Fibroblast of skin of left biceps (primary cell): ENCODE measurements at places on chromosomes 7 and 10.

DNA sequence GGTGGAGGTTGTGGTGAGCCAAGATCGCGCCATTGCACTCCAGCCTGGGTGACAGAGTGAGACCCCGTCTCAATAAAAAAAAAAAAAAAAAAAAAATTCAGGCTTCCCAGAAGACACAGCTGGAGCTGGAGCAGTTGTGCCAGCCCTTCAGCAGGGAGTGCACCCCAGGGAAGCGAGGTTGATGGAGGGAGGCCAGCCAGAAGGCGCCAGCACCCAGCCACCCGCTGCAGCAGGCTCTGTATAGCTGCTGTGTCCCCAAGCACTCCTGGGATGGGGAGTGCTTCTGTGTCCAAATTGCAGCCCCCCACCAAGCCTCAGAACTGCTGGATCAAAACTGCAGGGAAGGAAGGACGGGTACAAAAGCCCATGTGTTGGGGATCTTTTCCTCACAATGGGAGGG, 47.8 kb downstream of the COBL start:
- no peak for DNase-seq

- DNase-seq: no peak
These were observed 34.0 kb downstream of the DLD start for GRCh38 chr7:107924841-107925504.

GRCh38 chr10:48791267-48791928, 106.7 kb downstream of the WDFY4 start:
- no peak for DNase-seq

DNA sequence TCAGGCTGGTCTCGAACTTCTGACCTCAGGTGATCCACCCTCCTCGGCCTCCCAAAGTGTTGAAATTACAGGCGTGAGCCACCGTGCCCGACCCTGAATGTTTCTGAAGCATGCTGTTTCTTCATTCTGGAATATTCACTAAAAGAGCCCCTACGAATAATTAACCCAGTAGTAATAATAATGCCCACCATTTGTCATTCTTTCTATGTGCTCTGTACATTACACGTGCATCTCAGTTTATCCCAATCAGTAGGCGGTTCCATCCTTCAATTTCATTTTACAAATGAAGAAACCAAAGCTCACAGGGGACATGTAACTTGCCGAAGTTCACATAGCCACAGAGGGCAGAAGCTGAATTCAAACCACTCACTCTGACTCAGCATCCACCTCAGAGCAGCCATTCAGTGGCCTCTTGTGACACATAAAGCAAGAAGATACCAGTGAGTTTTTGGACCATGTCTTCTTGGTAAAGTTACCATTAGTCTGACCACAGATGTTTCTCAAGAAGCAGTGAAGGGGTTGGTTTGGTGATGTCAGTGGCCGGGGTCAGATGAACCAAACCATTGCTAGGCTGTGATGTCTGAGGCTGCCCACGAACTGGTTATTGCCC, 71.9 kb upstream of the DUSP5 start:
- peak; percentile 47 for DNase-seq

DNA sequence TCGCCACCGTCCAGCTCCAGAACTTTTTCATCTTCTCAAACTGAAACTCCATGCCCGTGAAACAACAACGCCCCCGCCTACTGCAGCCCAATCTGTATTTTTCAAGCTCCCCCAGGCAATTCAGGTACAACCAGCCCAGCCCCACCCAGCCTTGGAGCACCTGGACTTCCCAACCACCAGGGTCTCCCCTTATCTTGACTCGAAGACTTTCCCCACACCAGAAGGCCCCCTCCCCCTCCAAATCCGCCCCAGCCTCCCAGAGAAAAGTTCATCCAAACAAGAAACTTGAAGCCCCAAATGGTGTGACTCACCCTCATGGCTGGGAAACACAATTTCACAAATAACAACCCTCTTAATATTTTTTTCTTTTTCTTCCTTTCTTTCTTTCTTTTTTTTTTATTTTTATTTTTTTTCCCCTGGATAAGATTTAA, 10.6 kb downstream of the ZCCHC24 start:
- peak; percentile 39 for DNase-seq

DNA sequence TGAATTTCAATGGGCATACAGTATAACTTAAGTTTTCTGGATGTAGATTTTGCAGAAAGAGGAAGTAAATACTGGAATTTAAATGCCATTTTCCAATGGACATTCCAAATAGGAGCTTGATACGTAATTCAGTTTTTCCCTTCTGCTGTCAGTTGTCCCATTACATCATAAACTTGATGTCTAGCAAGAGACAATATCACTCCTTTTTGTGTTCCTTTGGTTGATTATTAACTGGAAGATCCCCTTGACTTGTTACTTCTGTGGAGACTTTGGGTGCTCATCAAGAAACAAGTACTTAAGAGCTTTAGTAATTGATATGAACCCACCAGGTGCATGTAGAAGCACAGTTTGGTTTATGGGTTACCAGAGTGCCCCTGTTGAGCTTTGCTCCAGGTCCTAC, 116.1 kb downstream of the ST7 start:
- DNase-seq: no peak

DNA sequence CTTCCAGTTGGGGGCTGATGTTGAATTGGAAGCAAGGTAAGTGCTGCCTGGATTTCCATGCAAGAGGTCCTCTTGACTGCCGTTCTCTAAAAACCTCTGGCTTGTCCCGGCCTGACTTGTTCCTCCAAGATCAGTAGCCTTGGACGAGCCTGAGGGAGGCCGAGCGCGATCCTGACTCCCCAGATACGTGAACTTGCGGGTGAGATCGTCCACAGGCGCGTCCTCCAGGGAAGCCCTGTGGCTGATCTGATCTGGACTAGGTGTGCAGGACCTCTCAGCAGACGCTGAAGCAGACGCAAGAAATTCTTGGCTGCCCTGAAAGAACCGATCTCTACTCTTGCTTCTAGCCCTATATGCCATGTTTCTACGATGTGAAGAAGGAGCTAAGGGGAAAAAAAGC, 29.7 kb downstream of the ZC3HAV1 start:
- DNase-seq: no peak

- DNase-seq: no peak
These were observed 222.8 kb downstream of the TNS3 start for GRCh38 chr7:47358944-47359588.

GRCh38 chr7:70410134-70410750, 721.7 kb upstream of the GALNT17 start:
- no peak for DNase-seq

DNA sequence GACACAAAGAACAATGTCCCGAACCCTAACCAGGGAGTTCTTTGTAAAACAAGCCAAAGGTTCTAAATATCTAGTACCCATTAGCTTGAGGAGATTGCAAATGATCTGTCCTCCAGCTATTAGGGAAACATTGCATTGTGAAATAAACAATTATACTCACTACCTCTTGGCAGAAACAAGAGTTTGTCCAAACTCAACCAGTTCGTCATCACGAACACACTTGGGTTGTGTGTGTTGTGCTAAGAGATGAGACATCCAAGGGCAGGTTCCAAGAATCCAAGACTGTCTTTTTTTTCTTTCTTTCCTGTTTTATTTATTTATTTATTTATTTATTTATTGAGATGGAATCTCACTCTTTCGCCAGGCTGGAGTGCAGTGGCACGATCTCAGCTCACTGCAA, 793.1 kb upstream of the AUTS2 start:
- no peak for DNase-seq

- no peak for DNase-seq
These were observed 331.8 kb downstream of the CALN1 start for GRCh38 chr7:72080341-72080766.

GRCh38 chr7:24283897-24284698, at the start of gene NPY:
NPY (plus strand) TSS chr7:24284190; CDS start chr7:24285241, 1,051 bp downstream.
- no peak for DNase-seq

DNA sequence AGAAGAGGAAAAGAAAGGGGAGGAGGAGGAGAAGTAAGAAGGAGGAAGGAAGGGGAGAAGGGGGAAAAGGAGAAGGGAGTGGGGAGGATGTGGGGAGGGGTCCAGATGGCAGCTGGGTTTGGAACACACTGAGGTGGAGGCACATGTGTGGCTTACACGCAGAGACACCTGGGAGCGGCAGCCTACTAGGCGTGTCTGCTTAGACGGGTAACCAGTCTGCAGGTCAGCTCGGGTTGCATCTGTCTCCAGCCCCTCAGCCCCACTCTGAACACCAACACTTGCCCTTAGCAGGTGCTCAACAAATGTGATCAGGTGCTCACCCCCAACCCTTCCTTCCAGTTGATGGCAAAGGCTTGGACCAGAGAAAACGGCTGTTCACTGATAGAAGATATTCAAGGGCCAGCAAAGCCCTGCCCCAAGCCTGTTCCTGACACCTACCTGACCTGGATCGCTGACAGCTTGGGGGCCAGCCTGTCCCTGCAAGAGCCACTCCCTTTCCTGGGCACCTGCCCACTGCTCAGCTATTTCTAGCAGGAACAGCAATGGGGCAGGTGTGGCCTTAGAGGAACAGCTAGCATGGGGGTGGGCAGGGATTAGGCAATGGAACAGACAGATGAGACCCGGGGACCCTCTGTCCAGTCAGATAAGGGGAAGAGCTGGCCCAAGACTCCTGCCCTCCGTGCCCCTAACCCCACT, 70.5 kb downstream of the SH3PXD2A start:
- no peak for DNase-seq

- DNase-seq: no peak
These were observed 286.4 kb downstream of the PRPF18 start for GRCh38 chr10:13873196-13873595.

DNA sequence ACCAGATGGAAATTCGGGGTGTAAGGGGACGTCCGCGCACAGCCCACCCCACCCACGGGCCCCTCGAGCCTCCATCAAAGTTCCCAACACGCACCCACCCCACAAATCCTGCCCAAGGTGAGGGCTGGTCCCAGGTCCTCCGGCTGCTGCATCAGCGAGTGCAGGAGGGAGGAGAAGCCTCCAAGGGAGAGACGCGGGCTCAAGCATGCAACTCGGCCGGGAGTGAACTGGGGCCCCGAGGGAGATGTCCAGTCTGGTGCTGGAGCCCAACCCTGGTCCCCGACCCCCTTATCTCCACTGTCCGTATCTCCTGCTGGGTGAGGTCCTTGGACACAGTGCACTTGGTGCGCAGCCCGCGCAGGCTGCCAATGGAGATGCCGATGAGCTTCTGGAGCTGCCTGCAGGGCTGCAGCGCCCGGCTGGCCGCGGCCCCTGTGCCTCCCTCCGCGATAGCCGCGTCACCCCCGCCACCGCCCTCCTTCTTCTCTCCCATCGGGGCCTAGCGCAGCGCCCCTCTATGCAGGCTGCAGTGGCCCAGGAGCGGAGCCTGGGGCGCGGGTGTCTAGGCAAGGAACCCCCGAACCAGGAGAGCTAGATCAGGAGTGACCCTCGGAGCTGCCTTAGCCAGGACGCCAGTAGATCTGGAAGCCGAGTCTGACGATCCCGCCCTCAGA, 489.2 kb downstream of the ZNF33B start:
- no peak for DNase-seq

DNA sequence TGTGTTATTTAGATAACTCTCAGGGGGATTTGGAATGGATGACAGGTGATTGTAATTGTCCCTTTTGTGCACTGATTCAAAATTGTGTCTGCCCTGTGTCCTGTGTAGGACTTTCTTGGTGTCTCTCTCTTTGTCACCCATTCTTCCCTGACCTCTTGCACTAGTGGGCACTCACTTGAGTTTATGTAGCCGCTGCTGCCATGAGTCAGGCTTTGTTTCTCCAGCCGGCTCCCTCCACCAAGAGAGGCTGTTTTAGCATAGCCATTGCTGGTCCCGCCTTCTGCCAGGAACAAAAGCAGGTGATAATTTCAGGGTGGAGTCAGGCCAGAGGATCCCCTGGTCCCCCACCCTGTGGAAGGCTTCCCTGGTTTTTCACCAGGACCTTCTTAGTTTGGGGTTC, 8.4 kb downstream of the COL17A1 start:
- no peak for DNase-seq

DNA sequence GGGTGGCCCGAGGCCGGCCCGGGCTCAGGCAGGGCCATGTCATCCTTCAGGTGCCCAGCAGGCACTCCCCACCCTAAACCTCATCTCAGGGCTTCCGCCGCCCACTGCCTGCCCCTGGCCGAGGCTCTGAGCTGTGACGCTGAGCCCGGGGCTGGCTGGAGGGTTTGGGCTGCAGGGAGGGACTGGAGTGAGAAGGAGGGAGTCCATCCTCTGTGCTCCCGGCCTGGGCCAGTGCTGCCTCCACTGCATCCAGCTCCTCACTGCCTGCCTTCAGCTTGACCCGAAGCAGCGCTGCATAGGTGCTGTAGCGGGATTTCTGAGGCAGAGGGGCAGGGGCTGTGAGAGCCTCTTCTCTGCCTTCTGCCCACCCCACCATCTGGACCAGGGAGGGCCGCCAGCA, 7.6 kb downstream of the NFKB2 start:
- no peak for DNase-seq

DNA sequence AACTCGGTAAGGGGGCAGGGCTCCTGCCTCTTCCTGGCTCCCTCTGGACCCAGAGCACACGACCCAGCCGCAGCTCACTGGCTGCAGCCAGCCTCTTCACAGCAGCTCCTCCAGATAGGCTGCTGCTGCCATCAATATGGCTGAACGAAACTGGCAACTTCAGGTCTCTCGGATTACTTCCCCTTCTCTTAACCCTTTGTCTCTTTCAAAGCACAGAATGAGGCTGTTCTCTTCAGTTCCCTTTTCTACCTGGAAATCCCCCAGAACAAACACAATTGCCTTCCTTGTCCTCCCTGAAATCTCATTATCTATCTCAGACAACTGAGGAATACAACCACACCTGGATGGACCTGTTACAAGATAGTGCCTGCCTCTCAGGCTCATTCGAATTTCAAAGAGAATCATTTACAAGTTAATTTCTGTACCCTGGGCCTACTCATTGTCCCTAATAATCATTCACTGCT, 193.4 kb upstream of the MBL2 start:
- DNase-seq: no peak

- DNase-seq: no peak
These were observed 111.0 kb downstream of the SMURF1 start for GRCh38 chr7:99032928-99033327.

DNA sequence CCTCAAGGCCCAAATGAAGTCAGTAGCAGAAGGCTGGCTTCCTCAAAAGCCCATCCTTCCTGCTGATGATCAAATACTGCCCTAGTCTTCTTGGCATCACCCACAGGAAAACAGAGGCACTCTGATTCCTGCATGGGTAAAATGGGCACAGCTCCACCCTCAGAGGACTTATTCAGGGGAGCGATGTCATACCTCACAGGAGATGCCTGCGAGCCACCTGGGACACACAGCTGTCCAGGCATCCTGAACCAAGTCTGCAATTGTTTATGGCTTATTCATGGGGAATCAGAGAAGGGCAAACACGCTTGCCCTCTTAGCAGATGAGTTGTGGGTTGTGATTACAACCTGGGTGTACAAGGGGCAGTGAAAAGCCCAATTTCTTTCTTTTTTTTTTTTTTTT, 22.0 kb upstream of the LMTK2 start:
- no peak for DNase-seq

- no peak for DNase-seq
These were observed 60.6 kb upstream of the AKR1C1 start for GRCh38 chr10:4902571-4903011.

- DNase-seq: no peak
These were observed 132.6 kb upstream of the NAMPT start for GRCh38 chr7:106417273-106417902.
